ENCODE measurements at places on chromosomes 1 and 21.
A peak's percentile ranks its signal among the peaks of the same experiment; 100 is the strongest.

DNA sequence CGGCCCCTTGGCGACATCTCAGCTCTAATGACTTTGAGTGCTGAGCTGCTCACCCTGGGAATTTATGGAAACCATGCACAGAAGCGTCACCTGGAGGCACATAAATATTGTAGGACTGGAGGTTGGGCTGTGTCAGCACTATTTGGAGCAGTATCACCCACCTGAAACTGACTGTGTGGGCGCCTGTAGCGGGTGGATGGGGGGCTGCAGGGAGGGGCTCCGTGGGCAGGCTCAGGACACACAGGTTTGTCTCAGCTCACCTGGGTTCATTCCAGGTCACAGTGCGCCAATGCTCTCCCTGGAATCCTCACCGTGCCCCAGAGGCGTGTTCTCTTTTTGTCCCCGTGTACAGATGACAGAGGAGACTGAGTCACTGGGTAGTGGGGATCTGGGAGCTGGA, 74.8 kb upstream of the ACTL8 start:
- no peak for DNase-seq

- no peak for DNase-seq
Measured at GRCh38 chr1:168506204-168506819, 37.5 kb downstream of the XCL2 start.

GRCh38 chr1:11341901-11342552, 69.0 kb downstream of the UBIAD1 start:
- no peak for DNase-seq

- no peak for DNase-seq
Measured at GRCh38 chr1:198232378-198232777, 75.6 kb downstream of the NEK7 start.

- no peak for DNase-seq
Measured at GRCh38 chr1:186220067-186220466, 155.0 kb downstream of the TPR start.

DNA sequence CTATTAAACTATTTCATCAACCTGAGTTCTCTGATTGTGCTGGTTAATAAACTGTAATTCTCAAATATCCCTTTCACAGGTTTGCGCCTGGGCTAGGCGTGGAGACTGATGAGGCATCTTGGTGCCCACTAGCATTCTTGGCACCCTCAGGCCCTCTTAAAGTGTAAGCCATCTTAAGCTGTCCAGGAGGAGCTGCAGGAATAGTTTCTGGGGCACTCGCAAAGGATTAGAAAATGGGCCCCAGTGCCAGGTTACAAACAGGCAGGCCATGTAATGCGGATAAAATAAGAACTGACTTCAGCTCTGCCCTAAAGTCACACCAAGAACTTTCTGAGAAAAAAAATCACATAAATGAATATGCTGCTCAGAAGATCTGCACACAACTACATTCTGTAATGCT, 1.1 kb downstream of the CASQ2 start:
- no peak for DNase-seq

DNA sequence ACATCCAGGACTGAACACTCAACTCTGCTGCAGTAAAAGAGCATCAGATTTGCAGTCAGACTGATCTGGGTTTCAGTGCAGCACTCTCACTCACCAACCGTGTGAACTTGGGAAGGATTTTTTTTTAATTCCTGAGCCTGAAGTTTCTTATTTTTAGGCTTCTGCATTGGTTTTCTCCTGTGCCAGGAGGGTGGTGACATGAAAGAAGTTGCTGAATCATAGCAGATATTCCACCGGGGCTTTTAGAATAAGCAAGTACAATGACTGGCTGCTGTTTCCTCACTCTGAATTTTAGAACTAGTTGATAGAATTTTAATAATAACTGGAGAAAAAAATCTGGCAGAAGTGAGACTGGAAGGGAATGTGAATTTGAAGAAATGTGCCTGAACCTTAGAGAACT, 11.6 kb downstream of the ADAM30 start:
- no peak for DNase-seq

DNA sequence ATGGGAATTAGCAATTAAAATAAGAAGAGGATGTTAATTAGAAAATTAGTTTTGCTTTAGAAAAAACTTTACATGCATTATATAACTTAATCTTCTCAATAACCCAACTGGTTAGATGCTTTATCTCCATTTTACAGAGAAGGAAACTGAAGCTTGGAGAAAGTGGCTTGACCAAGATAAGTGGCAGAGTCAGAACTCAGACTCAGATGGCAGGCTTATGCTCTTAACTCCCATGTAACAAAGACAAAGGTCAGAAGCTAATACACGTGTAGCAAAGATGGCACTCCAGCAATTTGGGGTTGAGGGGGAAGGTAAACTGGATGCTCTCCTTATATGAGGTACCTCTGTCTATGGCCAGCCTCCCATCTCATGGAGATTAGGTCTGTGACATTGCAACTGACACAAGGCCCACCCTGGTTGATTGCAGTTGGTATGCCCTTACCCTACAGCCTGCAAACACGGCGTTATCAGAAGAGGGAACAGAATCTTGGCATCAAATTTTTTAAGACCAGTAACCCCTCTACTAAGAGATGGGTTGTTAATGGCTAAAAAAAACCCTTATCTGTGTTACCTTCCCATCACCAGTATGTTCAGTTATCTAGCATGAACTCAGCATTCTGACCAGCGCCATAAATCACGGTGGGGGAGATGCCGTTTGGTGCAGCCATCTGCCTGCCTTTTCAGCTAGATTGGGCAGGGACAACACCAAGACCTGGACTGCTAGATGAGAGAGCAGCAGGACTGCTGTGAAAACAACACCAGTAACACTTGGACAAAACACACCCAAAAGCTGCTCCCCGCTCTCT, 97.0 kb downstream of the UBR4 start:
- no peak for DNase-seq

DNA sequence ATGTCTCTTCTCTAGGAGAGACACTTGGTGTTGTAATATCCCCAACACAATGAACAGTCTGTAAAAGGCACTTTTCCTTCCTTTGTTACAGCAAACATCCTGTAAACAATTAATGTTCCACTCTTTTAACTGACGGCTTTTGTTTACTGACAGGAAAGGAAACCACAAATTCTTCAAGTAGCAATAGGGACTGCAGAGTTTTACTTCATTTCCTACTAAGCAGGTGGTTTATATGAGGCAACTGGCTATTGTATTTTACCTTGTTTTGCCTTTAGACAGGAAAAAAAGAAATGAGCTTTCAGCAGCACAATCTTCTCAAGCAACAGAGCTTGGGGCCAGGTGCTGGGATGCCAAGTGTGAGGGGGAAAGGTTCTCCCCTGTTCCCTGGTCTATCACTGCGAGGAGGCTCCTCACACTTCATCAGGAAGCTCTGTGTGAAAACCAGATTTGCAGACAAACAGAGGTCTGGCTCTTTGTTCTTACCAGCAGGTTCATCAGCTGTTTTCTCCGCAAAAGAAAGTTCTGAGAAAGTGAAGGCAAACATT, 51.2 kb downstream of the SIPA1L2 start:
- DNase-seq: no peak

GRCh38 chr21:40372506-40372905, 474.5 kb downstream of the DSCAM start:
- no peak for DNase-seq

GRCh38 chr1:109193653-109194590, 19.8 kb upstream of the SARS1 start:
- DNase-seq: peak; percentile 31

- DNase-seq: no peak
Measured at GRCh38 chr1:147821883-147822282, 61.5 kb upstream of the GJA5 start.

DNA sequence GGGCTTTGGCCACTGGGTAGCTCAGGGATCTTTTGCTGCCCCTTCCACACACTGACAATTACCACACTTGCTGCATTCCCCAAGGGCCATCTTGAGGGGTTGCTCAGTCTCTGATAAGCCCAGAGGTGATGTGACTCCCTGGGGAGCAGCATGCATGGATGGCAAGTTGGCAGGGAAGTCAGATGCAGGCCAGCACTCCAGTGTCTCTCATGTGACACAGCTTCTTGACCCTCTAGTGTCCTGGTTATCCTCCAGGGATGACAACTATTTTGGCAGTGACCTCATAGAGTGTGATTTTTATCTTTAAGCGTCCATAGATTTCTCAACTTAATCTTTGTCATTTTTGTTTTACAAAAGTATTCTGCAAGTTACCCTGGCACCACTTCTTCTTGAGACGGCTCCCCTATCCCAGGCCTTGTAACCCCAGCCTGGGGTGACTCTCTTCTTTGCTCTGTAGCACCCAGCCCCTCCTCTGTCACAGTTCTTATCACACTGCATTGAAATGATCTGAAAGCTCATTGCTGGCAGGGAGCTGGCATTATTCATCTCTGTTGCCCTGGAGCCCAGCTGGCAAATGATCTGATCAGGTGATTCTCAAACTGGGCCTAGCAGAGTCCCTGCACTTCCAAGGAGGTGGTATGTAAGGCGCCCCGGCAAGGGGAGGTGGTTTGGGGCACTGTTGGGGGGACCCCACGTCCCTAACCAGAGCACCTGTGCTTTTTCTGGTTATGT, 72.6 kb downstream of the TENT5C start:
- no peak for DNase-seq

GRCh38 chr21:29307718-29308455, 9.2 kb downstream of the BACH1 start:
- no peak for DNase-seq

Measured in T-helper 9 cell (primary cell).